Fibroblast of the conjunctiva (primary cell): ENCODE measurements at places on chromosomes 4 and X.

- no peak for DNase-seq
These were observed 2.8 kb upstream of the SOD3 start for GRCh38 chr4:24792552-24792951.

- no peak for DNase-seq
These were observed 471.8 kb downstream of the KCNIP4 start for GRCh38 chr4:21476757-21477156.

DNA sequence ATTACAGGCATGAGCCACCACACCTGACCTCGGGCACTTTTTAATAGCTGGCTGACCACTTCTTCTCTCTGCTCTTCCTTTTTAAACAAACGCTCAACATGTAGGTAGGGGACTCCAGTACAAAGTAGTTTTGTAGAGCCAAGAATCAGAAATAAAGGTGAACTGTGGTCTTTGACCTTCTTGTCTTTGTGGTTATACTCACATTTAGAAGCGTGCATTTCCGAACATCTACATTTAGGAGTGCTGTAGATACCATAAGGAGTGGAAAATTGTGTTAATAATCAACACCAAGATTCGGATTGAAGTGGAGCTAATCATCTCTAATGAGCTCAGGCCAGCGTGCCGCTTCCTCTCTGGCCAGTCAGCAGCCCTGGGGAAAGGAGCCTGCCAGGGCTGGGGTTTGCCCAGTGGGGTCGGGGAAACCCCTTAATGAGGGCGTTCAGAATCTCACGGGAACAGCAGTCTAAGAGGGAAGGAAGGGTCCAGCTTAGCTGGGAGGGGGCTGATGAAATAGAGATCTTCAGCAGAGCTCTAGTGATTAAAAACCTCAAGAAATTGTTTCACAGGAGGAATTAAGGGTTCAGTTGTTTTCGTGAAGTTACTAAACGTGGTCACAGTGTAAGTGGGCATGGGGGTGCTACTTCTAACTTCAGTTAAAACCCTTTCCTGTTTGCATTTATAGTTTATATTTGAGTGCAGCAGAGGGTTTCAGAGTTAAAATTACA is 81.2 kb downstream of the GAB1 start:
- no peak for DNase-seq

GRCh38 chrX:82161195-82161594 is 959.3 kb downstream of the SH3BGRL start:
- DNase-seq, result no peak

GRCh38 chr4:26751004-26751403 is 109.6 kb upstream of the STIM2 start:
- no peak for DNase-seq

GRCh38 chr4:73776321-73776729 is 36.0 kb downstream of the CXCL8 start:
- peak; percentile 90 for DNase-seq

- DNase-seq, result no peak
These were observed 68.5 kb downstream of the CEP44 start for GRCh38 chr4:174352061-174352819.

- no peak for DNase-seq
These were observed 624.4 kb upstream of the ACTRT1 start for GRCh38 chrX:128676651-128677050.

DNA sequence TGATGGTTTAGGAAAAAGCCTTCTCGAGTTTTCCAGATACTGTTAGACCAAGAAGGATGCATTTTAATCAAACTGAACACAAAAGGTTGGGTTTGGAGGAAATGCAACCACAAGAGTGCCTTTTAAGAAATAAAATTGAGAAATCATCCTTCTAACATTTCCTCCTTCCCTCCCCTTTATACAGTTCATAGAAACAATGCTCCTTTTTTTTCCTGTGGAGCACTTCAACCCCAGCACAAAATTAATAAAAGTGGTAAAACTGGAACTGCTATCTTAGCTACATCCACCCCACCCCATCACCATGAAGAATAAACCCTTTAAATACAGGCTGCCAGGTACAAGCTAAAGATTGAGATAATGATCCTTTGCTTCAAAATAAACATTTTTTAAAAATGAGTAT is 211.1 kb downstream of the RELL1 start:
- DNase-seq, result no peak

DNA sequence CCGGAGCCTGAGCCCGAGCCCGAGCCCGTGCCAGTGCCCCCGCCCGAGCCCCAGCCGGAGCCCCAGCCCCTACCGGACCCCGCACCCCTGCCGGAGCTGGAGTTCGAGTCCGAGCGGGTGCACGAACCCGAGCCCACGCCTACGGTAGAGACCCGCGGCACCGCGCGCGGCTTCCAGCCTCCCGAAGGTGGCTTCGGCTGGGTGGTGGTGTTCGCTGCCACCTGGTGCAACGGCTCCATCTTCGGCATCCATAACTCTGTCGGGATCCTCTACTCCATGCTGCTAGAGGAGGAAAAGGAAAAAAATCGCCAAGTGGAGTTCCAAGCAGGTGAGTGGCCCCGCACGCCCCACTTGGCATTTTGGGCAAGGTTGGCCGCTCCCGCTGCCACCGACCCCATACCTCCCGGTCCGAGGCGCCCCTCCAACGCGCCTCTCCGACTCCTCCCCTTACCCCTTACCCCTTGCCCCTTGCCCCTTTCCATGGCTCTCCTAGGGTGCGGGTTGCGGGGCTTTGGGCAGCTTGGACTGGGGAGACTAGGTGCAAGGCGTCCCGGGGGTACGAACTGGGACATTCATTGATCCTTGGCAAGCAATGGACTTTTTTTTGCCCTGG is 553 bp downstream of the SLC16A2 start:
- DNase-seq, result no peak

GRCh38 chrX:19886883-19887531 is 393 bp downstream of the SH3KBP1 start:
- no peak for DNase-seq

GRCh38 chr4:118904935-118905334 is 16.3 kb downstream of the SYNPO2 start:
- no peak for DNase-seq

DNA sequence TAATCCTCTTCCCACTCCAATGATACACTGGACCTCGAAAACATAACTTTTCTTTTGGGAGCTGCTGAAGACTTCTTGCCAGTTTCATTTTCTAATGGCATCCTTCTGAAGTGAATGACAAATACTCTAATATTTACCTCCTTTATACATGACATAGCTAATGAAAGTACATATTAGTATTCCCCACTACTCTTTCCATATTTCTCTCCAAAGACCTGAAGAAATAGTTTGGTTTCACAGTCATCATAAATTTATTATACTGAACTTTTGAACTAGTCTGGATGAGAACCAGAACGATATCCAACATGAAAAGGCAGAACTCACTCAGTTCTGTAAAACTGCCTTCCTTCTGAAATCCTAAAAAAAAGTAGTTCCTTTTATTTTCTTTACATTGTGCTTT is 139.1 kb downstream of the GPC3 start:
- DNase-seq, result no peak

DNA sequence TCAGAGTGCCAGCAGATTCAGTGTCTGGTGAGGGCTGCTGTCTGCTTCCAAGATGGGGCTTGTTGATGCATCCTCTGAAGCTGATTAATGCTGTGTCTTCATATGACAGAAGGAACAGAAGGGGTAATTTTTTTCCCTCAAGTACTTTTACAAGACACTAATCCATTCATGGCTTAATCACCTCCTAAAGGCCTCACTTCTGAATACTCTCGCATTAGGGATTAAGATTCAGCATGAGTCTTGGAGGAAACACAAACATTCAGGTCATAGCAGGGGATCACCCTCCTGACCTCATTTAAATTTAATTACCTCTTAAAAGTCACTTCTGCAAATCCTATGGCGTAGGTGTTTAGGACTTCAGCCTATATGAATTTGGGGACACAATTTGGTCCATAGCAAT is 1145.5 kb upstream of the PCDH10 start:
- DNase-seq, result no peak

GRCh38 chr4:98694076-98694475 is 35.7 kb upstream of the TSPAN5 start:
- no peak for DNase-seq

- DNase-seq, result no peak
These were observed 16.0 kb upstream of the TLR8 start for GRCh38 chrX:12890467-12890866.

DNA sequence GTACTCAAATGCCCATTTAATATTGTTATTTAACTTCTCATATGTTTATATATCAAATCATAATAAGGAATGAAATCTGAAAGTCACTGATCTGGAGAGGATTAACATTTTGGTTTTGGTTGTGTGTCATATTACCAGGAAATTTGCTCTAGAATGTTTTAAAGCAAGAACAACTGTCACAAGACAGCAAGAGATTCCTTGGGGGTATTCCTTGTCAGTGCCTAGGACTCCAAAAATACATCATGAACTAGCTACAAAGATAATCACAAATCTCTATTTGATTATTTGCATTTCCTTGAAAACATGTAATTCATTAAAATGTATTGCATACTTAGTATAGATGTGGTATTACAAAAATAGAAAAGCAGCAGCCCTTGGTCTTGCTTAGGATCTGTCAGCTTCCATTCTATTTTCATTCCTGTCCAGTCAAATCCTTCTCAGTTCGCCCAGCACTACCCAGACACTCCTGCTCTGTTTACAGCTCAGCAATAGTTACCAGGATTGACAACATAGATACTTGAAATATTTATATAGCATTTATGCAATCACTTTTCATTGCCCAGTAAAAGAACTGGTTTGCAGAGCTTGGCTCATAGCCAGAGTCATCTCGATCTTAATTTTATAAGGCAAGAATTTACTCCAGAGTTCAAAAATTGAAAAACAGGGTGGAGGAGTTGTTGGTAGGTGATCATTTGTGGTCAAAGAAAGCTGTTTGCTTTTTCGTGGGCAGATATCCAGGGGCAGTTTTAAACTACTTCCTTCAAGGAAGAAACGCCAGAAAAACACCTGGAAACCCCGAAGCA is 9.2 kb upstream of the BMP3 start:
- no peak for DNase-seq

DNA sequence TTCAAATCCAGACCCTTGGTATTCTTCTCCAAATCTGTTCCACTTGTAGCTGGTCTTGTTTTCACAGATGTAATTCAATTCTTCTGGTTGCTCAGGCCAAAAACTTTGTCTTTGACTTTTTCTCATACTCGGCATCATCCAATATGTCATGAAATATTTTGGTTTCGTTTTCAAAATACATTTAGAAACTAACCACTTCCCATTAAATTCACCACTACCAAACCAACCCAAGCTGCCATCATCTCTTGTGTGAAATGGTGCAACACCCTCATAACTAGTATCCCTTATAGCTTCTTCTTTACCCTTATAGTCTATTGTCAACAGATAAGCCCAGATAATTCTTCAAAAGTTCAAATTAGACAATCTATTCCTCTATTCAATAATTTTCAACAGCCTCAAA is 192.1 kb downstream of the PRR32 start:
- DNase-seq, result no peak

DNA sequence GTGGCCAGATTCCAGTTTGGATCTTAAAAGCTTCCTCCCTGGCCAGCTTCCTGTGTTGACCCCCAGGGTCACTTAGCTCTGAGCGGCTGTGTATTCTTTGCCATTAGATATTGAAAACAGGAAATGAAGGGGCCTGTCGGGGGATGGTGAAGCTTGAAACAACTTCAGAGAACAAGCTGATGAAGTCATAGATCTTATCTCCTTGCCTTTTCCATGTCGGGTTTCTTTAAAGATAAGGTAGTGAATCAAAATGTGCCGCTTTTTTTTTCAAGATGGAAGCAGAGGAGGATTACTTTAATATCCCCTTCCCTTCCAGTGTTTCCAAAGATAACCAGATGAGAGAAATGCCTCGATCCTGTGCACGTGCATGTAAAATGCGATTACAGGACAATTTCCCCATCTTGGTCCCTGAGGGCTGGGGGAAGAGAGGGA is 508.5 kb downstream of the MID1IP1 start:
- DNase-seq, result no peak

GRCh38 chr4:161247831-161248230 is 916.0 kb downstream of the FSTL5 start:
- no peak for DNase-seq

- DNase-seq, result no peak
These were observed 432.0 kb downstream of the GLUD2 start for GRCh38 chrX:121479406-121479805.

DNA sequence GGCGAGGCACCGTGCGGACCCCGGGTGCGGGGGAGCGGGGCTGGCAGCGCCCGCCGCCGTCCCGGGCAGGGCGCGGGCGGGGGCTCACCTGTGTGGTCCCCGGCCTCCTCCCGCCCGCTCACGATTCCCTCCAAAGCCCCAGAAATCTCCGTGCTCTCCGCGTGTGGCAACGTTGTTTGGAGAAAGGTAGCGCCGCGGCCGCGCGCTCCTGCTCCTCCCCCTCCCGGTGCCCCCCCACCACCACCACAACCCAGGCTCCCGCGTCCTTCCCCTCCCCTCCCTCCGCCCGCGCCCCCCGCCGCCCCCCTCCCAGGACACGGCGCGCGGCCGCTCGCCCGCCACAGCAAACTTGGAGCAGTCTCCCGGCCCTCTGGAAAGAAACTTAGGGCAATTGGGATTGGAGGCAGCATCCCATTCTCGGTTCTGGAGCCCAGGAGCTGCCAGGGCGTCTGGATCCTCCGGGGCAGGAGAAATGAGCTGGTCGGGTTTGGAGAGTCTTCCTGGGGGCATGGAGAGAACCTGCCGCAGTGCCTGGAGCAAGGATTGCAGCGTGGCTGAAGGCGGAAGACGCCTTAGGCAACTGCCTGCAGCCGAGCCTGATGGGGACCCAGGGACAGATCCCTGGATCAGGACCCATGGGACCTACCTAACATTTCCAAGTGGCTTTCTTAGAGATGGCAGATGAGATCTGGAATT is 855 bp downstream of the KLF3 start:
- DNase-seq, result no peak

DNA sequence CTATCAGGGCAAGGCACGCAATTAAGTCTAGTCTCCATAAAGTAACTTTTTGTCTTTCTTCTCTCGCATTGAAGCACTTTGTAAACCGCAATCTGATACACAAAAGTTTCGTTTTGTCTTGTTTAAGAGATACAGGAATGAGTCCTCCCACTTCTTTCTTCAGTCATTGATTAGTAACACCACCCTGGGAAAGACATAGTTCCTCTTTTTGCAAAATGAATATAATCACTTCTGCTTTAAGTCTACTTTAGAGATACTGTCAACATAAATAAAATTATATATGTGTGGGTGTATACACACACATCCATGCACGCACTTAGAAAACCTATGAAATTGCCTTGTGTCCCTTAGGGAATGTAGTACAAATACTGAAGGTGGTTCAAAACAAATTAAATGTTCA is 11.7 kb downstream of the COQ2 start:
- DNase-seq, result no peak

DNA sequence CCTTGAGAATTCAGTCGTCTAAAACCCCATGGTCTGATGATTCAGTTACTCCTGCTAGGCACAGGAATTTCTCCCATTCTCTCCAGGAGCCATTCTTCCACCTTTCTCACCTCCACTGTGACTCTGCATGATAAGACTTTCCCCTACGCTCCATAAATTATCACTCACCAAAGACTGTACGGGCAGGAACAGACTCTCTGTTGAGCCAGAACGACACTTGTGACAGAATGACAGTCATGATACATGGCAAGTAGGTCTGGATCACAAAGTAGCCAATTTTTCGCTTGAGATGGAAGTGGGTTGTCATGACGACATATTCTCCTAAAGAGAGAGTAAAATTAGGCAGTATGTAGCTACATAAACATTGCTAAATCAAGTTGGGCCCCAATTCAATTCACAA is 59.1 kb upstream of the MAGEA10 start:
- DNase-seq, result no peak

- no peak for DNase-seq
These were observed 95.4 kb downstream of the KDR start for GRCh38 chr4:55029821-55030503.

- no peak for DNase-seq
These were observed 121.4 kb downstream of the NHS start for GRCh38 chrX:17496407-17496806.
